HFF-Myc (cell line): ENCODE measurements at places on chromosomes 2 and 18.
A peak's percentile ranks its signal among the peaks of the same experiment; 100 is the strongest.

DNA sequence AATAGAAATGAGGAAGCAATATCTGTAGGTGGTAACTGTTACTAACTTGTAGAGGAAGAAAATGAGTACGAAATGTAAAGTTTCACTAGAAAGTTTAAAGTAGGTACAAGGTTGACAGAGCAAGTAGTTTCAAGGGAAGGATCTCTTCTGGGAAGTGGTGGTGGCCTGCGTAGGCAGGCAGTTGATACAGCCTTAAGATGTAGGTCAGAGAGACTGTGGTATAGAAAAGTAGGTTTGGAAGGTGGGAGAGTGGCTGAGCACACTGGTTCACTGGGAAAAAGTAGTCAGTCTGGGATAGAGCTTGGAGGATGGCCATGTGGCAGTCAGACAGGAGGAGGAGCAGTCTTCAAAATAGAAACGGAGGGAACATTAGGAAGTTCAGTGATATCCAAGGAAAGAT is 23.5 kb downstream of the KDM3A start:
- no peak for DNase-seq

- DNase-seq = no peak
These were observed 22.3 kb upstream of the ATP5MC3 start for GRCh38 chr2:175203621-175204496.

- no peak for DNase-seq
These were observed 9.7 kb upstream of the OTOS start for GRCh38 chr2:240149943-240150784.

GRCh38 chr2:23206650-23207049 is 178.3 kb upstream of the KLHL29 start:
- DNase-seq = no peak

DNA sequence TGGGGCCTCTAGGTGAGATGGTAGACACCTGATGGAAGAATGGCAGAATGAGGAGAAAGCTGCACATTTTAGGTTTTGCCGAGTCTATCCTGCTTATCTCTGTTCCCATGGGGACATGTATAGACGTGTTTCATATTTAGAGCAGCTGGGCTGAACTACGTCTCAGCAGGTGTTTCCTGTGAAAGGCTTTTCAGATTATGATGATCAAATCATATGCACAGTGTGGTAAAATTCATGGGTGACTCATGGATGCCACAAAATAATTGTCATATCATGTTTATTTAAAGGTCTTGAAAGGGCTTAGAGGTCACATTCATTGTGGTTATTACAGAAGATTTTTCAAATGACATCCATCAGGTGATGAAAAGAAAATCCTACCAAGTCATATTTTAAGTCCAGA is 90.5 kb downstream of the ICOS start:
- peak; percentile 39 for DNase-seq

GRCh38 chr2:186780701-186781316 is 68.2 kb downstream of the ZSWIM2 start:
- peak; percentile 5 for DNase-seq

DNA sequence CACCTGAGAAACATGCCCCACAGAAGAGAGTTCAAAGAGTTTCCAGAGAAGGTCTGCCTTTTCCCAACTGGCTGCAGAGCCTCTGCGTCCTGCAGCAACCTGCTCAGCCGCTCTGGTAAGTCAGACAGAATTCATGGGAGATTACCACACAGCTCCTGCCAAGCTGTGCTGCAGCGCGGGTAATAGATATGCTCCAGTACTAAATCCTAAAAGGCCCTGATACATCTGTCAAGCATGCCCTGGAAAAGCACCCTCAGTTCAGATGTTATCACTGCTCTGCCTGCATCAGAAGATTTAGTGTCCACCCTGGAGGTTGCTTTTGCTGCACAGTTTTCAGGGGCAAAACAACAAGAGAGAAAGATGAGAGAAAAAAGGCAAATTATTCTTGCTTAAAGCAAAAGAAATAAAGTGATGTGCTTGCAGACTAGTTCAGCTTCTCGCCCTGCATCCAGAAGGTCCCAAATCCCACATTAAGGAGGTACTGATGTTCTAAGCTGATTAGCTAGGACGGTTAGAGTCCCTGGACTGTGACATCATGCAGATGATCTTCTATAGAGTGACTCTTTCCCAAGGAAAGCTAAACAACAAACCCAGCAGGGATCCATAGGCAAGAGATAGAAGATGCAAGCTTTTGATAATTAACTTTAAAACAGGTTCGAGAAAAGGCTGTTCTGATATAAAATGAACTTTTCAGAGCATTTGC is 488.6 kb downstream of the BCL11A start:
- no peak for DNase-seq

- no peak for DNase-seq
These were observed 46.0 kb downstream of the ADCY3 start for GRCh38 chr2:24874035-24874434.

DNA sequence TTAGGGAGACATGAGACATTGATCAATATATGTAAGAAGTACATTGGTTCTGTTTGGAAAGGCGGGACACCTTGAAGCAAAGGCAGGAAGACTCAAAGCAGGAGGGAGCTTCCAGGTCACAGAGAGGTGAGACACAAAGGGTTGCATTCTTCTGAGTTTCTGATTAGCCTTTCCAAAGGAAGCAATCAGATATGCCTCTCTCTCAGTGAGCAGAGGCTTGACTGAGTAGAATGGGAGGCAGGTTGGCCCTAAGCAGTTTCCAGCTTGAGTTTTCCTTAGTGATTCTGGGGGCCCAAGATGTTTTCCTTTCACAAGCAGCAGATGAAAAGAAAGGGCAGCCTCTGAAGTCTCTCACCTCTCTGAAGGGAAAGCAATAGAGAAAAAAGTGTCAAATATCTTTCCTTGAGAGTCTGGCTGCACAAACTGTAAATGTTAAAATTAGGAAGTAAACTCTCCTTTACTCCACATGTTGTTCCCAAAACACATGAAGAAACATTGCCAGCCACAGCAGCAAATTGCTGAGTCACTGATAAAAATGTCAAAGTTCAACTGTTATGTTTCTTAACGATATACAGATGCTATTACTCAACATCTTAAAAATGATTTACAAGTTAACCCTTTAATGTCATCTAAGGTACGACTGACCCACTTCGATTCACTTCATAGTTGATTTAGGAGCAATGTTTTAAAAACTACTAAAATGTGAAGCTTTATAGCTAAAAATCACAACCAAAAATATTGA is 40.3 kb downstream of the CYB5A start:
- DNase-seq = peak; percentile 80
